ENCODE measurements at places on chromosomes 13 and 19. TPM values are rescaled to one million over a fixed set of nuclear protein-coding genes. Genes with fewer than 3 reads are reported as not detected.

Gene ZNF677
- not detected for total RNA-seq

DNA sequence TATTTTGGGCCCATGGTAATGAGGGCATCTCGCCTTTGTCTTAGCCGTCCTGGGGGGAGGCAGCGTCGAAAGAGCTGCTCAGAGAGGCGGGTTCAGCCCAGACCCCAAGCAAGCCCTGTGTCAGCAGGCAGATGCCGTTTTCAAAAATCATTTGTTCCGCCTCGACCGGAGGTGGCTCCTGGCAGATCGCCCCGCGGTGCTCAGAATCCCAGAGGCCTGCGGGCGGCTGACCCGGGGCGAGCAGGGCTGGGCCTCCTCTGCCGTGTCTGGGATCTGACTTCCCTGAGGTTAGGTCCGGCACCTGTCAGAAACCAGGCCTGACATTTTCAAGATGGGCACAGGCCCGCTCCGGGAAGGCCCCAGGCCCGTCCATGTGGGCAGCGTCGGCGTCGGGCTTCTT lies 36.1 kb downstream of the CRTC1 start:
- no peak for DNase-seq

- no peak for DNase-seq
Measured at GRCh38 chr13:103272770-103273169, 206.6 kb upstream of the SLC10A2 start.

Gene ERFL
- 0.37 TPM for total RNA-seq

Gene PCDH20
- 2.4 TPM for total RNA-seq

Data from Caki2 (cell line).